ENCODE measurements at places on chromosomes 1 and 21.

- DNase-seq = no peak
Measured at GRCh38 chr1:56451491-56451890, 127.9 kb downstream of the PLPP3 start.

DNA sequence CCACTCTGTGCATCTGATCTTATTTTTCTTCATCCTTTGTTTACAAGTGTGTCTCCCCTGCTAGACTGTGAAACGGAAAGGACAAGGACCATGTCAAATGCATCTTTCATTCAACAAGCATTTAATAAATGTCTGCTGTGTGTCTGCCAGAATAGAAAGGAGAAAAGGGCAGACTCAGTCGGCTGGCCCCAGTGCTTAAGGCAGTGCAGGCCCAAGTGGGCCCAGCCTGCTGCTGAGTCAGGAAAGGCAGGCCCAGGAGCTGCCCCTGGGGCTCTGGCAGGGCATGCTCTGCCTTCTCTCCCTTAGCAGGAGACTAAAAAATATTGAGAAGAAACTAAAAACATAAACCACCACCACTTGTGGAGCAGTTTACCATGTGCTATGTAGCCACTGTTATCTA, 38.1 kb downstream of the PLEKHA6 start:
- no peak for DNase-seq

DNA sequence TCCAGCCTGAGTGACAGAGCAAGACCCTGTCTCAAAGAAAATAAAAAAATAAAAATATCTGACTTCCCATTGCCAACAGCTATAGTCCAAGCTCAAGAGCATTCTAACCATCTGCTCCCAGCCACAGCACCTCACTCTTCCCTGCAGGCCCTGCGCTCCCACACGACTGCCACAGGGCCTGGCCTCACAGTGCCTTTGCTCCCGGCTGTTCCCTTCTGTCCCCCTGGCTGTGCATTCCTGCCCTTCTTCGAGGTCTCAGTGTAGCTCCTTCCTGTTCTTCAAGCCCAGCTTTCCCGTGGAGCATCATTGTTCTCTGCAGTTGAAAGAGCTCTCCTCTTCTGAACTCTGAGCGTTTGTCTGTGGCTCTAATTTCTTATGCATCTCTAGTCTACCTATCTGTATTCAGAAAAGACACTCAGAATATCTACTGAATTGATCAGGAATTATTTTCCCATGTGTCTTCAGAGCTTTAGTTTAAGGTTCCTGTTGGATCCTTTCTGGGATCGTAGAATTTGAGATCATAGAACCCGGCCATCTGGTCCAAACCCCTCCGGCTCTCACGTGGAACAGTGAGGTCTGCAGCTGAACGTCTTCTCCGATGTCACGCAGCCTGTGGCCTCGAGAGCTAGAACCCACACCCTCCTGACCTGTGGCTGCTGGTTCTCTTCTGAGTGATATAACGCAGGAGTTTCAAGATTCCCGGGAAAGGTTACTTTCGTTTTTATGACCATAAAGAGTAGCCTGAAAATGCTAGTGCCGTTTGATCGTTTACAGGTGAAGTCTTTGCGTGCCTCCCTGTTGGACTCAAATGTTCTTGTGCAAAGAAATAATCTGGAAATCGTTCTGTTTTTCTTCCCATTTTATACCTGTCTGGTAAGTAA, 54.4 kb downstream of the DOP1B start:
- no peak for DNase-seq

- DNase-seq = no peak
Measured at GRCh38 chr1:203322500-203323179, 17.3 kb downstream of the BTG2 start.

- DNase-seq = no peak
Measured at GRCh38 chr1:200873671-200874397, 1.1 kb downstream of the GPR25 start.

DNA sequence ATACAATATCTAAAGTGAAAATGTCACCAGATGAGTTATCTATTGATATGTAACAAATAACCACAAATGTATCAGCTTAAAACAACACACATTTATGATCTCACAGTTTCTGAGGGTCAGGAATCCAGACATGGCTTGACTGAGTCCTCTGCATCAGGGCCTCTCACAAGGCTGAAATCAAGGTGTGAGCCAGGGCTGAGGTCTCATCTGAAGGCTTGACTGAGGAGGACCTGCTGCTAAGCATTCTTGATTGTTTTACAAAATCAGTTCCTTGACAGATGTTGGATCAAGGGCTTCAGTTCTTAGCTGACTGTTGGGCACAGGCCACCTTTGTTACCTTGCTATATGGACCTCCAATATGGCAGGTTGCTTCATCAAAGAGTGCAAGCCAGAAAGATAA, 483.7 kb downstream of the CAMTA1 start:
- DNase-seq = no peak

GRCh38 chr1:241366196-241366595, 9.2 kb upstream of the RGS7 start:
- DNase-seq = no peak

GRCh38 chr1:237613984-237614383, 276.7 kb downstream of the ZP4 start:
- no peak for DNase-seq

DNA sequence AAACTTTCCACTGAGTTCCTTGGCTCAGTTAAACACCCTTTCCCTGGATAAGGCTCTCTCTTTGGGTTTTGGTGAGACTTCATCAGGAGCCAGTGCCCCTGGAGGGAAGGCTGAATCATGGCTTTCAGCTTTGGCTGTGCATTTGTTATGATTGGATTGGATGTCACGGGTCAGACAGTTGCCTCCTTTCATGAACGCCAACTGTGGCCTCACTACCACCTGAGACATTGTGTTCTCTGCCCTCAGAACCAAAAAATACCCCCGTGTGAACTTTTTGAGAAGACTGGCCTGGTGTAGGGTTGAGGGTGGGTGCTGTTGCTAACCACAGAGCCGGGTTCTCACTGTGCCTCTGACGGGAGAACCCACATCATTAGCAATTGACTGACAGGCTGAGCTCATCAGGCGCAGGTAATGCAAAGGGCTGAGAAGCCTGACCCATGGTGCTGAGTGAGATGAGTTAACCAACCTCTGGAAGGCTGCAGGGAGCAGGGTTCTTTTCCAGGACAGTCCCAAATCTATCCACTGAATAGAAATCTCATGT, 65.6 kb downstream of the HHAT start:
- no peak for DNase-seq

- no peak for DNase-seq
Measured at GRCh38 chr1:15623435-15623834, 6.2 kb downstream of the DDI2 start.

GRCh38 chr1:109201123-109201703, 12.5 kb upstream of the SARS1 start:
- no peak for DNase-seq

Data from ovary (tissue), 10 donors.